ENCODE measurements at places on chromosomes 2 and 18.
A peak's percentile ranks its signal among the peaks of the same experiment; 100 is the strongest.

DNA sequence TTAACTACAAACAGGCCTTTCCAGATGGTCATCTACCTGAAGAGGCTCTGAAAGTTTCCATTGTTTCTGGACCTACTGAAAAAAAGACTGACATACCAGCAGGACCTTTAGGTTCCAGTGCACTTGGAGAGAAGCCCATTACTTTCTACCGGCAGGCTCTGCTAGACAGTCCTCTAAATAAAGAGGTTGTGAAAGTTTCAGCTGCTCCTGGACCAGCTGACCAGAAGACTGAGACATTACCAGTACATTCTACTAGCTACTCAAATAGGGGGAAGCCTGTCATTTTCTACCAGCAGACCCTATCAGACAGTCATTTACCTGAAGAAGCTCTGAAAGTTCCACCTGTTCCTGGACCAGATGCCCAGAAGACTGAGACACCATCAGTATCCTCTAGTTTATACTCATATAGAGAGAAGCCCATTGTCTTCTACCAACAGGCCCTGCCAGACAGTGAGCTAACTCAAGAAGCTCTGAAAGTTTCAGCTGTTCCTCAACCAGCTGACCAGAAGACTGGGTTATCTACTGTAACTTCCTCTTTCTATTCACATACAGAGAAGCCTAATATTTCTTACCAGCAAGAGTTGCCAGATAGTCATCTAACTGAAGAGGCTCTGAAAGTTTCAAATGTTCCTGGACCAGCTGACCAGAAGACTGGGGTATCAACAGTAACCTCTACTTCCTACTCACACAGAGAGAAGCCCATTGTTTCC, 65.8 kb downstream of the ALMS1 start:
- DNase-seq: no peak

- DNase-seq: no peak
Measured at GRCh38 chr2:227661827-227662226, 4.8 kb upstream of the SCYGR5 start.

- DNase-seq: no peak
Measured at GRCh38 chr2:101121174-101121573, 30.0 kb downstream of the TBC1D8 start.

DNA sequence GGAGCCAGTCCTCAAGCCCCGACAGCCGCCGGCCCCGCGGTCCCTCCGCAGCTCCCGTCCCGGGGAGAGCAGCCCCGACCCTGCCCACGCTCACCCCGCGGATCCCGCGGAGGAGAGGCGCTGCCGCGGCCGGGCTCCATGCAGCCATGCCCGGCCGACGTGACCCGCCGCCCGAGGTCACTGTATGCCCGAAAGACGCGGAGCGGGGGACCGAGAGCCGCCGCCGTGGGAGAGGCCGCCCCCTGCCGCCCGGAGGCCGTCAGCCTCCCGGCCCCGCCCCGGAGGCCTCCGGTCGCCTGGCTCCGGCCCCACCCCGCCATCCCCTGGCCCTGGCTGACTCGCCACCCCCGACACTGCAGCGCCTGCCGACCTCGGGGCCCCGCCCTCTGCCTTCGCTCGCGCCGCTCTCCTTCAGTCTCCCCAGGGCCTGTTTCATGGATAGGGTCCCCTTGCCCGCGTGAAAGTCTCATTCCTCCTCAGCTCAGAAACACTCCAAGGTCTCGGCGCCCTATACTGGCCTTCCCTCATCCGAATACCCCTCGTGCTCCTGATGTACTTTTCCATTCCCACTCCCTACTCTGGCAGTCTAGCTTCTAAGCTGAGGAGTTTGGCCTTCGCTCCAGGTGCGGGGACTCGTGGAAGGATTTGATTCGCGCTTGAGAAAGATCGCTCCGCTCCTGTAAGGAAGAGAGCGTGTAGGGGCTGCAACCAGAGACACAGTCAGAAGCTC, at the start of gene BOLA3:
Gene BOLA3, minus strand, starts transcription at position 186 of the 730 bp plus-strand sequence. Its CDS starts 38 bp downstream, at position 148.
- peak; percentile 8 for DNase-seq

DNA sequence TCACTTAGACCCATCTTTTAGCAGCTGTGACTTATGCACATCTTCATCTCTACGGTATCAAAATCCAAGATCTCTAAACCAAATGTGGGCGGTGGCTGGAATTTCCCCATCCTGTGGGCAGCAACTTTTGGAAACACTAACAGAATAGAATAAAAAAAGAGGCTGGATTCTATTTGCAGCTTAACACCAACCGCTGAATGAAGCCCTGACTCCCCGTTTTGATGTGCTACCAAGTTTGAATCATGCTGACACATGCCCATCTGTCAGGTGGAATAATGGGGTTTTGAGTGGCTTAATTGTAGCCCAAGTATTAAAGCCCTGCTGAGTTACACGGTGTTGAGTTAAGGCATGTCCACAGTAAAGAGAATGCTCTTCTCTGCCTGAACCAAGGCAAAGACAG, 165.2 kb downstream of the MTCL1 start:
- no peak for DNase-seq

DNA sequence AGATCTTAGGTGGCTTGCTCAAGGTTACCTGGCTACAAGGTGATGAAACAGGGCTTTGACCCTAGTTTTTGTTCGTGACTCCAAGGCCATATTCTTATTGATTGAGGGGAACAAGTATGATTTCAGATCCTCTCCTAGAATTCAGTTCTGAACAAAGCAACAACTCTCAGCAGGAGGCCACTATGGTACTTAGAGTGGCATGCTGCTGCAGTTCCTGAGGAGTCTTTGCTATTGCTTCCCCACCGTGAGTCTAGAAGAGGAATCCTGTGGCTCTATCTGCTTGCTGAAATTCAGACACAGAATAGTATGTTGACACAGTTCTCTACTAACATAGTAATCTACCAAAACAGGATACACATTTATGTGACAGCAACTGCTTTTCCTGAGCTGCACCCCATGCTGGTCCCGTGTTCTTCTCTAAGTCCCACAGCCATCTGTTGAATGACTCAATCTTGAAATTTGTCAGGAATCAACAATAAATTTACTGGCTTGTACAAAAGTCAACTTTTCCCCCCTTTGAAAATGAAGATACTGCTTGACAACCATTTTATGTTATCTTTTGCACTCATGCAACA, 4.1 kb downstream of the TGFBRAP1 start:
- DNase-seq: no peak

DNA sequence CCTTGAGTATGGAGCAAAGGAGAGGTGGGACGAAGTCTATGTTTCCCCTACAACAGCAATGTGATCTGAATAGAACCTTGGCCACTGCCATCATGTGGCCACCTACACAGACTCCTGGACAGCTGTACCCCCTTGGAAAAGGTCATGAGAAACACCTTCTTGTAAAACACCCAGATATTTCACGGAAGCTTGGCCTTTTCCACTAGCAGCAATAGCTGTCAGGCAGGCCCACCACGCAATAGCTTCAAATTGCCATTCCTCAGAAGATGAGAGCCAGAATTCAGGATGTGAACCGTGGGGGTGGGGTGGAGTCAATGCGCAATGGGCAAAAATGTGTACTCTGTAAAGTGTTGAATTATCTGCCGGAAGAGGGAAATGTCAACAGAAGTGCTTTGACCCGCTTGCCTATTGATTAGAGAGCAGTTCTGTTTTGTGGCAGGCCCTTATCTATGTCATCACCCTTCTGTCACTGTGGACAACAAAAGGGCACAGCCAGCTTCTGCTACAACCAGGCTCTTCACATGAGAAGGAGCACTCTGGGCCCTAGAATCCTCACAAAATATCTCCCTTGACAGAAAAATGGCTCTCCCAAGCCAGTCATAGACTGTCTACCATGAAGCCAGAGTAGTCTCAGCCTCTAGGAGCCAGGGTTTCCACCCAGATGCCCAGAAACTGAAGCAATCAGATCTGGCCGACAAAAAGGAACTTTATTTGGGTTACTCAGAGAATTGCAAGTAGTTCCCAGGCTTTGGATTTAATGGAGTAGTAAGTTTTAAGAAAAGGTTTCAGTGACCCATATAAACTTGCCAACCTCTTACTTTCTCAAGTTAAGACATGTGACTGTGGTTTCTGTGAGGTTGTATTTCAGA, 9.5 kb downstream of the INPP1 start:
- DNase-seq: no peak
